ENCODE measurements at places on chromosomes 4 and X.

GRCh38 chr4:168631241-168632162, 134.7 kb downstream of the PALLD start:
- DNase-seq: no peak

- no peak for DNase-seq
Observed at GRCh38 chr4:70734168-70734954, 12.6 kb downstream of the RUFY3 start.

DNA sequence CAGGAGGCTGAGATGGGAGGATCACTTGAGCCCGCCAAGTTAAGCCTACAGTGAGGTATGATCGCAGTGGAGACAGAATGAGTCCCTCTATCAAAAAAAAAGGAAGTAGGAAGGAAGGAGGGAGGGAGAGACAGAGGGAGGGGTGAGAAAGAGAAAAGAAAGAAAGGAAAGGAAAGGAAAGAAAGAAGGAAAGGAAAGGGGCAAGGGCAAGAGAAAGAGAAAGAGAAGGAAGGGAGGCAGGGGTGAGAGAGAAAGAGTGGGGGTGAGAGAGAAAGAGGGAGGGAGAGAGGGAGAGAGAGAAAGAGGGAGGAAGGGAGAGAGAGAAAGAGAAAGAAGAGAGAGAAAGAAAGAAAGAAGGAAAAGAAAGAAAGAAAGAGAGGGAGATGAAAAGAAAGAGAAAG, 13.2 kb downstream of the ELF2 start:
- DNase-seq: no peak

GRCh38 chr4:20195071-20195885, 56.4 kb upstream of the SLIT2 start:
- DNase-seq: no peak

DNA sequence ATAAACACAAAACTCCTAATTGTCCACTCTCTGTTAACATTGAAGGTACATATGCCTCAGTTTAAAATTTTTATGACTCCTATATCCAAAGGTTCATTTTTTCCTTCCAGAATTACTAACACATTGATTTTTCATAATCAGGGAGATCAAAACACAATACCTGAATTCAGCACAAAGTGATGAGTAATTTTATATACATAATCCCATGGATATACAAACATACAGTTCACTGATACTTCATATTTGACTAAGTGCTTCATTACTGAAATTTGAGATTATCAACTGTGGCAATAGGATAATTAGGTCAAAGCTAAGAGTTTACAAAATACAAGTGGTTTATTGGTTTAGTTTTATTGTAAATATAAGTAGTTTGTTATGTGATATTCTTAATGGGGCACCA, 176.2 kb upstream of the PRPS2 start:
- no peak for DNase-seq

Measured in cortex of kidney (tissue), 1 donor.